ENCODE measurements at places on chromosomes 5 and 9.

DNA sequence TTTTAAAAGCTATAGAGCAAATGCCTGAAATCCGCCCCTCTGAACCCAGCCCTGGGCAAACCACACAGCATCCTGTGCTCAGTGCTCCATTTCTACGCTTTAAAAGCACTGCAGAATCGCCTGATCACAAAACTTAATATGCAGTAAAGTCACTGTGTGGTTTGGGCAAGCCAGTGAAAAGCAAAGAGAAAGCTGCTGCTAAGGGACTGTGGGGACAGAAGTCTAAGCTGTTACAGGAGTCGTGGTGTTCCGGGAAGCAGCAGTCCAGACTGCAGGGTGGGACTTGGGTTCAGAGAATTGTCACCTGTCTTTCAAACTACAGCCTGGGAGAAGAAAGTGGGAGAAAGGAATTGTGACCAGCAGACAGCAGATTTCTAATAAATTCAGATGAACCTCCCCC, 8.2 kb downstream of the RAPGEF1 start:
- DNase-seq: no peak

- no peak for DNase-seq
These were observed 19.3 kb upstream of the ORM1 start for GRCh38 chr9:114303571-114303970.

DNA sequence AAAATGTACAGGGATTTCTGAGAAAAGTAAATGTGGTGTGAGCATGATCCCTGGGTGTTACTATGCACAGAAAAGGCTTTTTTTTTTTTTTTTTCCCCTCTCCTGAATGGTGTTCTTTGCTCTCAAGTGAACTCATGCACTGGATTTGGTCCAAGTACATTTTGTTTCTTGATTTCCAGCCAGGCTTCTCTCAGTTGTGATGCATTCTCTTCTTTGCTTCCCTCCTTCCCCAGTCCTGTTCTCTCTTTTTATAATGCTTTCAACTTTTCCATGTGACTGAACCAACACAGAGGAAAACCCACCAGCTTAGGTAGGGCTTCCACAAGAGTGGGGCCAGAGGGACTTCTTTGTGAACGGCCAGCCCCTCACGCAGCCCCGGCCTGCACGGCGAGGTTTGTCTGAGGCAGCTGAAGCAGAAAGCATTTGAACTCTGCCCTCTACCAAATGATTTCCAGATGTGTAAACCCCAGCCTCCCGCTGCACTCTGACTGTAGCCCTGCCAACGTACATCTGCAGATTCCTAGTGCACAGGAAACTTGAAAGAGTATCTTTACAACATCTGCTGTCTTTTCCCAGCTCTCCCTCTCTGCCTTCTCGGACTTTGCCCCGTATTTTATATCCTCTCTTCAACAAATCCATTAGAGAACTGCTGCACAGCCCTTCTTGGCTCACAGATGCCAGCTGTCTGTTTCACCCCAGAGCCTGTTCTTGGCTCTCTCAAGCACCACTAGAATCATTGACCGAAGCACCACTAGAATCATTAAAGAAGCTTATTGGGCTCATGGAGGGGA, 71.8 kb upstream of the CD180 start:
- peak; percentile 84 for DNase-seq

- DNase-seq: no peak
These were observed 72.6 kb upstream of the BRINP1 start for GRCh38 chr9:119441832-119442231.

DNA sequence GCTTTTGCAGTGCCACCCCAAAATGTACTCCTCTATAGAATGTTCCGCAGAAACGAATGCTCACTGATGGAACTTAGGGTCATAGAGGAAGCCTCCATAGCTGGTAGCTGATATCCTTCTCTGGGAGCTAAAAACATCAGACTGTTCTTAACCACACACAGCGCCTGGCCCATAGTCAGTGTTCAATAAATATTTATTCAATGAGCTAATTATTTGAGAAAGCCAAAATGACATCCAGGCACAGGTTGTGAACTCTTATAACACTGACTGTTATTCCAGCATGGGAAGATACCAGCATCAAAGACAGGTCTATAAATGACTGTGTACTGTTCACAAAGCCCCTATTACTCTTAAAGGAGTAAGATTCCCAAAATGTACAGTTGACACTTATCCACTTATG, 12.9 kb downstream of the GDF9 start:
- no peak for DNase-seq
